ENCODE measurements at places on chromosomes 2 and 18.
A peak's percentile ranks its signal among the peaks of the same experiment; 100 is the strongest.

DNA sequence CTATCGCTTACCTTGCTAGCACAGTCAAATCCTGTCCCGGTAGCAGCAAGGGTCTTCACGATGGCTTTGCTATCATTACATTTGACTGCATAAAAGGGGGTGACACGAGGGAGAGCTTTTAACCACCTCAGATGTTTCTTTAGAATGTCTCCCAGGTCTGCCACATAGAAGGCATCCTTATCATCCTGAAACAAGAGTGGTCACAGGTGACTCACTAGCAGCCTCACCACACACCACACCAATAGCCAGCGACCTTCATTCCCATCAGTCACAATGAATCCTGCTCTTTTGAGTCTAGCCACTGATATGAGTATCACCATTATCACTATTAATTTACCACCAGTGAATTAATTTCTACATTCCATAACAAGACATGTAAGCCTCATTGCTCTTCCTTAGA, 3.7 kb downstream of the ODC1 start:
- peak; percentile 46 for DNase-seq

DNA sequence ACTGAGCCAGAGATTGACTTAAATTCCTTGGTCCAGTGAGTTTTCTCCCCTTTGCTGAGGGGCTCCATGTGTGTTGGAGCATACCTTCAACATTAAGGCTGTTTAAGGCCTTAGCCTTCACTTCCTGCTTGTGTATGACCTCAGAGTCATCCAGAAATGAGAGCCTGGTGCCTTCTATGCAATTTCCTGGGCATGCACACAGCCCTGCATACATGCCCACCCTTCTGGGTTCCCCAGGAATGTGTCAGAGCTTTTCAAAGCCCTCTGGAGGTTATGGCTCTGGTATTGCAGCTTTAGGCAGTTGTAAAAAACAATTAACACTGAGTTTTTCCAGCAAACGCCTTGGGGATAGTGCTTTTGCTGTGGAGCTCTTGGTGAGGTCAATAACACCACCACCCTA, 16.7 kb downstream of the IL1R1 start:
- peak; percentile 41 for DNase-seq

GRCh38 chr18:26667046-26667445, 118.7 kb upstream of the KCTD1 start:
- DNase-seq, result no peak

DNA sequence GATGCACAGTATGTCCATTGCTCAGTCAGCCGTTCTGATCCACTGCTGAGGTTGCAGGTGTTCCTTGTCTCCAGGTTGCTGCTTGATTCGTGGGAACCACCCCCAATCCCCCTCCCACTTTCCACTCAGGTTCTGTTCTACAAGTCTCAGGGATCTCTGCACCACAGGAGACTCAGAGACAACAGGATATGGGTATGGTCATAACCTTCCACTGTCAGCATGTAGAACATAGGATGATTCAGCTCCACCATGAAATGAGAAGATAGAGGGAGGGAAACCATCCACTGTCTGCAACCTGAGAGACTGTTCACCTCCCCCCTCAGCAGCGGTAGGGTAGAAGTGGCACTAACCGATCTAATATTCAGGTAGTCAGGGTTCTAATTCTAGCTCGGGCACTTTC, 19.0 kb upstream of the KLF7 start:
- no peak for DNase-seq

- no peak for DNase-seq
These were observed 59.5 kb upstream of the YWHAQ start for GRCh38 chr2:9690252-9690651.

- DNase-seq, result no peak
These were observed 32.1 kb upstream of the ID2 start for GRCh38 chr2:8649718-8650117.

GRCh38 chr2:156191527-156191926, 141.0 kb downstream of the NR4A2 start:
- peak; percentile 56 for DNase-seq

- DNase-seq, result peak; percentile 33
These were observed 33.8 kb downstream of the CCDC93 start for GRCh38 chr2:117979911-117980701.

DNA sequence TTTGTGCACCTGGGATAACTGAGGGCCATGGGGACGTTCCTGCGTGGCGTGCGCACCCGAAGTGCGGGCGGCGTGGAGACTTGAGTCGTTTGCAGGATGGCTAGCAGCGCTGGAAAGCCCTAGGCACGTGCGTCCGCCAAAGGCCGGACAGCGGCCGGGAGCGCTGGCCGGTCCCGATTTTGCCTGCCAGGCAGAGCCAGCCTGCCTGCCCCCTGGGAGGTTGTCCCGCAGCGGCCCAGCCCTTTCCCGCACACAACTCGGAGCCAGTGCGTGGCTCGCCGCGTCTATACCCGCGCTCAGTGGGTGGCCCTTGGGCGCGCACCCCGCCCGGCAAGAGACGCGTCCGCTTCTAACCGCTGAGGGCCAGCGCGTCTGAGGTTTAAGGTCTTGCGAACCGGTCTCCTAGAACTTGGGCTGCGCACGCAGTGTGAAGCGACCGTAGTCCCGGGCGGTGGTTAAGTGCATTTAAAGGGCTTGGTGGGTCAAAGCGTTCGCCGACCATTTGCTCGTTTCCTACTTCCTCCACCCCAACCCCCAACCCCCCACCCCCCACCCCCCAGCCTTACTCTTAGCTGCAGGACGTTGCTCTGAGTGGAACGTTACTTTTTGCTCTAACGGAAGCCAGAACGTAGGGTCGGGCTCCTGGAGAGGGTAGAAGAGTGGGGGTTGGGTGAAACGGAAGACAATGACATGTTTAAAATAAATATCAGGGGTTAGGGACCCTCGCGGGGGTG, 627 bp downstream of the CDCA7 start:
- DNase-seq, result peak; percentile 73

DNA sequence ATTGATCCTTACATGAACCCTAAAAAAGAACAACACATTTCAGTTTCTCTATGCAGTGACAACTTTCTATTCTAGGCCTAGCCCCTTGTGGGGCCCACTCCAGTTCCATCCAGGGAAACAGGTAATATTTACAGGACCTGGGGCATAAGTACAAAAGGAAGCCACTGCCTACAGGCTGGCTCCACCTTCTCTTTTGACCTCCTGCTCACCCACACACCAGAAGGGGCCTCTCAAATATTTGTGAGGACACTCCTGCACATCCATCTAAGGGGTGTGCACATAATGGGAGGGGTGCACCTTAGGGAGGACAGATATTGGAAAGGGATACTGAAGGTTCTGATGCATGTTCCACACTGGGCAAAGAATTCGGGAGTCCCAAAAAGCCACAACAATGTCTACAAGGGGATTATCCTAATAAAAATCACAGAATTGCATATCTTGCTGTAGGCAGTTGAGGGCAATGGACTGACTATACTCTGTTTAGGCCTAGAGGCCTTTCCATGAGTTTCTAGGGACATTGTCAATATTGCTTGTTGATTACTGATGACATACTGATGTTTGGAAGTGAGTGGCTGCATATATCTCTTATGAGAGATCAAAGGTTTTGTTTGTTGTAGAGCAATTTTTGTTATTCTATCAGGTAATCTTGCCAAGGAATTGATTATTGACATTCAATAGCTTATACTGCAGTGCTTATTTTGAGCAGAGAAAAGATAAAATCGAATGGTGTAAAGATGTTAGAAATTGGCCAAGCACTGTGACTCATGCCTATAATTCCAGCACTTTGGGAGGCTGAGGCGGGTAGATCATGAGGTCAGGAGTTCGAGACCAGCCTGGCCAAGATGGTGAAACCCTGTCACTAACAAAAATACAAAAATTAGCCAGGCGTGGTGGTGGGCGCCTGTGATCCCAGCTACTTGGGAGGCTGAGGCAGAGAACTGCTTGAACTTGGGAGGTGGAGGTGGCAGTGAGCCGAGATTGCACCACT, 23.8 kb upstream of the HNRNPA3 start:
- no peak for DNase-seq

DNA sequence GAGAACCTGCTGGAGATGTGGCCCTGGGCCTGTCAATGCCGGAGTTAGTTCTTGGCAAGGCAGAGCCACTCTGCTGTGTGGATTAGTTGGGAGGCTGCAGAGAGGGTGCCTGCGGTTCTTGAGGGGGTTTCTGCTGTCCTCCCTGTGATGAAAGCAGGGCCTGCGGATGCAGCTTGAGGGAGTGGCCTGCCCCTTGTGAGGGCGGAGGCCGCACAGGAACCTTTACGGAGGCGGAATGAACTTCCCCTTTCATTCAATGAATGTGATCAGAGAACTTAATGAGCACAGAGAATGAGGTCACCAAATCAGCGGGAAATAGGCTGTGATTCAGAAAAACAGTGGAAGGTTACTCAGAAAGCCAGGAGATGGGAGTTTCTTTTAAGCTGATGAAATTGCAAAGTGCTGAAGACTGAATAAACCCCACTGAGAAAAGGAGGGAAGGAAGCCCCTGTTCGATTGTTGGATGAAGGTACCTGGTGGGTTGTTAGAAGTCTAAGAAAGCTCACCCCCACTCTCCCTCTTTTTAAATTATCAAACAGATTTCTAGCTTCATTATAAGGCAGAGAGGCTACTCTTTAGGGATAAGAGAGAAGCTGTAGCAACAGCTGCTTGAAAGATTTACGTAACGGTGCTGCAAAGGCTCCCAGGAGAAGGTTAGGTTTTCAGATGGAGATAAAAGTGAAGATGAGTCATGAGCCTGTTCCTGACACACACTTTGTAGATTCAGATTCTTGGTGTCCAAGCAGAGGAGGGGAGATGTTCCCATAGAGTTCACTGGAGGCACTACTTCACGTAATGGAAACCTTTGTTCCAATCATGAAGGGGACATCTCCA, 47.4 kb downstream of the VWA3B start:
- peak; percentile 73 for DNase-seq

GRCh38 chr2:1607971-1608688, 136.2 kb downstream of the PXDN start:
- no peak for DNase-seq

GRCh38 chr2:98297817-98298682, 48.2 kb upstream of the CNGA3 start:
- peak; percentile 12 for DNase-seq

- DNase-seq, result peak; percentile 98
These were observed 187.4 kb downstream of the ZEB2 start for GRCh38 chr2:144332356-144333142.

DNA sequence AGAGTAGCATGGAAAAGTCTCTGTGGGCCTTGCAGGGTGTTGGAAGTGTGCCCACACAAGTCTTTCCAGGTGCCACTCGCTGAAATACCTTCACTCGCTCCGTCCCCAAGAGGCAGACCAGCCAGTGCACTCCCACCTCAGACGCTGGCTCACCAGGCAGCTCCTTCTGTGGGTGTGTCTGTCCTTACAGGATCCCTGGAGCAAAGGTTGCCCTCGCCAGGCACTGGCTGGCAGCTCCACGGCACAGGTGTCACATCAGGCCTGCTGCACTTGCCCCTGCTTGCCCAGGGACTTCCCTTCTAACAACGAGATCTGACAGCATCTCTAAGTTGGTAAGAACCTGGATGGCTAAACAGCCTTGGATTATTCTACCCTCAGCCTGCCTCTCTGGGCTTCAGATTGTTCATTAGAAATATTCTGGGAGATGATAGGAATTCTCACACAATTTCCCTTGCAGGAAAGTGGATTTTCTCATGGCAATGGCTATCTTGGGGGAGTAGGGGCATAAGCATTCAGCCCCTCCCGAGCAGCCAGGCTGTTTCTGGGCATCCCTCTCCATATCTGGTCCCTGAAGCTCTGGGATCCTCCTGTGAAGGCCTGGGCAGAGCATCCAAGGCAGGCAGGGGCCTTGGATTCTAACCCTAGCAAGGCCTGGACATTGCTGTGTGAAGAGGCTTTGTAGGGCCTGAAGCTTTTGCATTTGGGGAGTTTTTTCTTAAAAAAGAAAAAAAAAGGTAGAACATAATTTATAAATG, 262.1 kb downstream of the MYCN start:
- no peak for DNase-seq

GRCh38 chr2:128735296-128735960, 416.8 kb upstream of the HS6ST1 start:
- DNase-seq, result no peak

GRCh38 chr18:11953113-11953512, 28.2 kb upstream of the IMPA2 start:
- no peak for DNase-seq

DNA sequence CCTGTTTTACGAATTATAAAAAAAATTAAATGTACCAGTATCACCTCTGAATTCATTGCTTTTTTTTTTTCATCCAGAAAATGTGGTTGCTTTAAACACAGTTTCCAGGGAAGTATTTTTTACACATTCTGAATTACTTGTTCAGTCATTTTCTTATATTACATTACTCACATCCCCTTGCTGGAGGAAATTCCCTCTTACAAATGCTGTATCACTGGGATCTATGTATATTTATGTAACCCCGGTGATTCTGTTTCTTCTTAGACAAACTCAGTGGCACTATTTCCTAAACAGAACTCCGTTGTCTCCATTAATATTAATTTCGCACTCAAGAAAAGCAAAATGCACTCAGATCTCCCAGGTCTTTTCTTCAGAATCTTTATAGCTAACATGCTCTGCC, 1078.5 kb upstream of the ZEB2 start:
- no peak for DNase-seq

GRCh38 chr18:44795241-44795640, 114.6 kb downstream of the SETBP1 start:
- no peak for DNase-seq

DNA sequence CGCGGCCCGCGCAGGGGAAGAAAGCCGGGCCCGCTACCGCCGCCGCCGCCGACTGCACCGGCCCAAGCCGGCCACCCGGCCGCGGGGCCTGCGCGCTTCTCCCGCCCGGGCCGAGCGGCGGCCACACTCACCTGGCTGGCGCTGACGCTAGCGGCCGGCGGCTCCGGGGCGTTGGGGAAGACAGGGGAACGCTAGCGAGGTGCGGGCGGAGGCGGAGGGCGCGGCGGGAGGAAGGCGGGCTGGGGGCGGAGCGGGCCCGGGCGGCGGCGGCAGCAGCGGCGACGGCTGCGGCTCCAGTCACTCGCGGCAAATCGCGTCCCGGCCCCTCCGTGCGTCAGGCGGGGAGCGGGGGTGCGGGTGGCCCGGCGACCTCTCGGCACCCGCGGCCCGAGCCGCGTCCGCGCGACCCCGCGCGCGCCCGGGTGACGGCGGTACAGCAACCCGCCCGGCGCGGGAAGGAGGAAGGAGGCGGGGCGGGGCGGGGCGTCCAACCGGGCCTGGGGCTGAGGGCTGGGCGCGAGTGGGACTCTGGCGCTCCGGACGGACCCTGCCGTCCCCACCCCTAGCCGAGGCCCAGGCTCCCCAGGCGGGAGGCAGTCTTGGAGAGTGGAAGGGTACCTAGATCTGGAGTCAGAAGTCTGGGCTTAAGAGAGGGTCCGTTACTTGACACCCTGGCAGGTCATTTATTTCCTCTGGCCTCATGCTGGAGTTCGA, at the start of gene SESTD1:
Gene SESTD1 (minus strand): TSS at position 465 of the 714 bp plus-strand sequence. CDS start 72,991 bp downstream, outside the sequence.
- DNase-seq, result peak; percentile 78

DNA sequence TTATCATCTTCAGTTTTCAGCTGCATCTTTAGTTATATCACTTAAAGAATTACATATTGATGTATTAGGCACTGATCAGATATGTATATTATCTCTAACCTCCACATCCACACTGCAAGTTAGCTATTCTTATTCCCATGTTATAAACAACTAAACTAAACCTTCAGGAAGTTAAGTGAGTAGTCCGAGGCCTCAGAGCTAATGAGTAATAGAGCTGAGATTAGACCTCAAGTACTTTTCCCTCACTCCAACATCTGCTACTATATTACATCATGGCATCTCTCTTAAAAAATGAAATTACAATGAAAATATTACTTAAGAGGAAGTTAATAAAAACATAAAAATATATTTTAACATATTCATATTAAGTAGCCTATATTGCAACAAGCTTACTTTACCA, 183.6 kb upstream of the MAP2 start:
- no peak for DNase-seq
